ENCODE measurements at places on chromosomes 3 and 15.
A peak's percentile ranks its signal among the peaks of the same experiment; 100 is the strongest.

DNA sequence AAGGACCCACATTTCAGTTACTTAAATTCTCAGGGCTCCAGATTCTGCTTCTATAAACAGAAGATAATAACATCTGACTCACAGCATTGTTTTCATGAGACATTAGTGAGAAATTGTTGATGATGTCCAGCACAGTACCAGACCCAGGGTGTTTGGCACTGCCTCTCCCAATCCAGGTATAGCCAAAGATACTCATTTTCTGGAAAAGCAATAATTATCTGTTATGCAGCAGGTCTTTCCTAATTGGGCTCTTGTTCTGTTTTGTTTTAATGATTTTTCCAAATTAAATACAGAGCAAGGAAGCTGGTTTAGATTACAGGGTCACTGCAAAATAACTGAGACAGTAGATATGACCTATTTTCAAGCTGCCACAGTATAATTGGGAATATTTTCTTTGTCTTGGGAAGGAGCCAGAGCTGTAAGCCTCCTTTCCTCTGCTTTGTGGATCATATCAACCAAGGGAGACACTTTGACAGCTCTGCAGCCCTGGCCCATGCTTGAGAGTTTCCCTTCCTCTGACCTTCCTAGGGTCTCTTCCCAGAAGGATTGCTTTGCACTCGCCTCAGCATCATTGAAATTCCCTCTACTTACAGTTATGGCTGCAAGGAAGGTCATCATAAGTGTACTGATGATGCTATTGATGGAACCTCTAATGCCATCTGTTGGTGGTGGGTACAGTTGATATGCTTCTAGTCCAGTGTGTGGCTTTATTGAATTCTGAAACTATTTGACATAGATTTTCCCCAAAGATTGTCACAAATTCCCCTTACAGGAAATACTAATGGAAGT is 522.4 kb upstream of the ADAMTS9 start:
- no peak for DNase-seq

- no peak for DNase-seq
Measured at GRCh38 chr15:98121957-98122356, 161.5 kb downstream of the ARRDC4 start.

DNA sequence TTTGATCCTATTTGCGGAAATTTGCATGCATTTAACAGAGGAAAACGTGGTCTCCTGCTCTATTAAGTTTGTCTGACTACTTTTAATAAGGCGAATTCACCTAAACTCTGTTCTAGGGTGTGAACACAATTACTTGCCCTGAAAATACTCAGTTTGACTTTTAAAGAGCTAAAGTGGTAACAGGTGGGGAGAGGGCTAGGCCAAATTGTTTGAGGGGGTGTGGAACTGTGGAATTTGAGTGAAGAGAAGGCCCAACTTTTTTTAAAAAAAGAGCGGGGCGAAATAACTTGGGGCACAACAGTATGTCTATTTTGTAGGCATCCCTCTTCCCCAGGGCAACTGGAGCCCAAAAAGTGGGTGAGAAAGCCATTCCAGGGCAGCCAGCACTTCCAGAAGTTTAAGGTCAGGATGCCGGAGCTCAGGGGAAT is 580 bp upstream of the FXR1 start:
- no peak for DNase-seq

DNA sequence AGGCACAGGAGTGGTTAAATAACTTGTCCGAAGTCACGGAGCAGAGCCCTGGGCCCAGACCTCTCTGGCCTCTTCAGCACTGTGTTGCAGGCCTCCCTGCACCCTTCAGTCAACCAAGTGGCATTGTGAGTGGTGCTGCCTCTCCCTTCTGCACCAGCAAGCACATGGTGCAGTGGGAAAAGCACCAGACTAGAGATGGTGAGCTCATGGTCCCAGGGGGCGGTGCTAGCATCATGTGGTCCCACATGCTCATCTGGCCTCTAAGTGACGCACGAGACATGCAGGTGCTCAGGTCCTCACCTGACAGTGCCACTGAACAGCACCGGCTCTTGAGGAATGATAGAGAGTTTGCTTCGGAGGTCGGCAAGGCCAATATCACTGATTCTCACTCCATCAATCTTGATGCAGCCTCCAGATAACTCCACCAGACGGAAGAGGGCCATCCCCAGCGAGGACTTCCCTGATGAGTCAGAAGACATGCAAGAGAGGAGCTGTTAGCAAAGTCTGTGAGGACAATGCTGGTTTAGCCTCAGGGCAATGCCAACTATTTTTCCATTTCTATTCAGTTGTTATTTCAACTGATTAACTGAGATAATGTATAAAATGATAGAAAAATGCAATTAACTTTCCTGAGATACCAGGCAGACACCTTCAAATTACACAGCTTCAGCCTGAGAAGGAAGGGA is 53.1 kb upstream of the PARL start:
- DNase-seq = no peak

- DNase-seq = no peak
Measured at GRCh38 chr3:108221393-108221792, 831 bp downstream of the IFT57 start.

DNA sequence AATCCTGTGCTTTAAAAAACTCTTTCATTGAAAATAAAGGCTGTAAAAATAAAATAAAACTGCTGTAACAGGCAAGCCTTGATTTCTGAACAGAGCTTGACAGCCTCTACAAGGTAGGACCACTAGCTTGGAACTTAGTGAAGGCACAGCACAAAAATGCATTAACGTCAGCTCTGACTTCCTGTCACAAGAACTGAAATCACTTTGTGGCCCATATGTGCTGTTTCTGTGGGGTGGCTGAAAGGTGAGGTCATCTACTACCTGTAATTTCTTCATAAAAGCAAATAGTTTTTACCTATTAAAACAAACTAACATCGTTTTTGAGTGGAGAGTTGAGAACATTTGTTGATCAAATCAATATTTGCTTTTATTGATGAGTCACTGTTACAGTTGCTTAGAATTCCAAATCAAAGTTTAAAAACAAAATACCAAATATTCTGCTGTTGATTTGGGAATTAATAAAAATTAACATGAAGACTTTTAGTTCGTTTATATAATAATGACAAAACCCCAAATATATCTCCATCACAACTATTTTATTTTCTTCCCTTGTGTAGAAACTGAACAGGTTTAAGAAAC is 1034.1 kb downstream of the MCTP2 start:
- peak; percentile 4 for DNase-seq

- DNase-seq = no peak
Measured at GRCh38 chr3:122355612-122356011, 27.4 kb downstream of the MIX23 start.

- no peak for DNase-seq
Measured at GRCh38 chr3:78812166-78812565, 955.6 kb downstream of the ROBO1 start.

GRCh38 chr3:284322-284721 is 87.8 kb downstream of the CHL1 start:
- DNase-seq = no peak

- DNase-seq = peak; percentile 78
Measured at GRCh38 chr3:15271785-15272381, 60.5 kb downstream of the SH3BP5 start.

DNA sequence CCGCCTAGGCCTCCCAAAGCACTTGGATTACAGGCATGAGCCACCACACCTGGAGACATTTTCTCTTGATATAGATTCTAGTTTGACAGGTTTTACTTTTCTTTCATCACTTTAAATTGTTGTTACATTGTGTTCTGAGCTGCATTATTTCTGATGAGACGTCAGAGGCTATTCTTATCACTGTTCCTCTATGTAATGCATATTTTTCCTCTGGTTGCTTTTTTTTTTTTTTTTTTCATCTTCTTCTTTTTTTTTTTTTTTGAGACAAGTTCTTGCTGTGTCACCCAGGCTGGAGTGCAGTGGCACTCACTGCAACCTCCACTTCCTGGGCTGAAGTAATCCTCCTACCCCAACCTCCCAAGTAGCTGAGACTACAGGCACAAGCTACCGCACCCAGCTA is 41.2 kb downstream of the TRA2B start:
- no peak for DNase-seq

DNA sequence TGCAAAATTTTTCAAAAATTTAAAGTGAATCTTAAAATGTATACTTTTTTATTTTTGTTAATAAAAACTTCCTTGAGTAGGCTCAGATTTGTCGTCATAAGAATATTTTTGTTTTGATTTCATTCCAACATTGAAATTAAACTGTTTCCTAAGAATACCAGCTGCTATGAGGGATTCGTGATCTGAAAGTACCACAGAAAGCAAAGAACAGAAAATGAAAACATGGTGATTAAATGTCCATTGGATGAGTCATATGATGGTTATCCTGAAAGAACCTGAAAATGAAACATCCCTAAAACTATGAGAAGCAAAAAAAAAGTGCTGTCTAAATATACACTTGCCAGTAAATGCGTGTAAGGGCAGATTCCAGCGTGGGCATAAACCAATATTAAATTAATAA is 143.8 kb downstream of the GMNC start:
- DNase-seq = no peak

- no peak for DNase-seq
Measured at GRCh38 chr15:78800189-78800588, 11.1 kb downstream of the ADAMTS7 start.

GRCh38 chr15:65790694-65791334 is 1.3 kb downstream of the DENND4A start:
- peak; percentile 19 for DNase-seq

DNA sequence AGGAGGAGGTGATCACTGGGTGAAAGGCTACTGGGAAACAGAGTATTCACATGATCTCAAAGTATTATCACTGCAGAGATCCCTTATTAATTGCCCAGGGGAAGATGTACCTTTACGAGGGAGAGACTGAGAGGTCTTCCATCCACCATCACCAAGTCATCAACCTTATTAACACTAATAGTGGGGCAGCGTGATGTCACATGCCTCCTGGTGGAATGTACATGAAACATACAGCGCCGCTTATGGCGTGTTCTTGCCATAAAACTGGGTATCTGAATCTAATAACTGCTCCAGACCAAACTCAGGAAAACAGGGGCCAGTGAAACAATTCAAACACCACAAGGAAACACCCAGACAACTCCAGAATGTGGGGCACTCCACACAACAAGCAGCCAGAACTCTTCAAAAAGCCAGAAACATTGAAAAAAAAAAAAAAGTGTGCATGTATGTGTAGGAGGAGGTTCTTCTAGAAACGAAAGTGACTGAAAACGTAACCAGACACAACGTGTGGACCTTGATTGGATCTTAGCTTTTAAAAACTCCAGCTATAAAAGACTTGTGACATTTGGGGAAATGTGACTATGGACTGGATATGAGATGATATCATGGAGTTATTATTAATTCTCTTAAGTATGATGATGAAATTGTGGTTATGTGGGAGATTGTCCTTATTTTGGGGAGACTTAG is 4.6 kb downstream of the STIMATE start:
- peak; percentile 35 for DNase-seq

GRCh38 chr3:34863485-34863884 is 775.8 kb upstream of the ARPP21 start:
- DNase-seq = no peak

- DNase-seq = no peak
Measured at GRCh38 chr15:98452238-98452637, 196.1 kb upstream of the IGF1R start.

DNA sequence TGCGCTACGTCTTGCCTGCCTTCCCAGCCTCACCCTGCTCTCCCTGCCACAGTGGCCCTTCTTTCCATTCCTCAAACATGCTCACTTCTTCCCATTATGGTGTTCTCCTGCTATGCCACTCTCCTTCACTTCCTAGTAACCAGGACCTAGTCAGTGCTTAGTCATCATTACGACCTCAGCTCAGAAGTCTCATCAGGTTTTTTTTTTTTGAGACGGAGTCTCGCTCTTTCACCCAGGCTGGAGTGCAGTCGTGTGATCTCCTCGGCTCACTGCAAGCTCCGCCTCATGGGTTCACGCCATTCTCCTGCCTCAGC is 149.5 kb downstream of the GREM1 start:
- DNase-seq = no peak

DNA sequence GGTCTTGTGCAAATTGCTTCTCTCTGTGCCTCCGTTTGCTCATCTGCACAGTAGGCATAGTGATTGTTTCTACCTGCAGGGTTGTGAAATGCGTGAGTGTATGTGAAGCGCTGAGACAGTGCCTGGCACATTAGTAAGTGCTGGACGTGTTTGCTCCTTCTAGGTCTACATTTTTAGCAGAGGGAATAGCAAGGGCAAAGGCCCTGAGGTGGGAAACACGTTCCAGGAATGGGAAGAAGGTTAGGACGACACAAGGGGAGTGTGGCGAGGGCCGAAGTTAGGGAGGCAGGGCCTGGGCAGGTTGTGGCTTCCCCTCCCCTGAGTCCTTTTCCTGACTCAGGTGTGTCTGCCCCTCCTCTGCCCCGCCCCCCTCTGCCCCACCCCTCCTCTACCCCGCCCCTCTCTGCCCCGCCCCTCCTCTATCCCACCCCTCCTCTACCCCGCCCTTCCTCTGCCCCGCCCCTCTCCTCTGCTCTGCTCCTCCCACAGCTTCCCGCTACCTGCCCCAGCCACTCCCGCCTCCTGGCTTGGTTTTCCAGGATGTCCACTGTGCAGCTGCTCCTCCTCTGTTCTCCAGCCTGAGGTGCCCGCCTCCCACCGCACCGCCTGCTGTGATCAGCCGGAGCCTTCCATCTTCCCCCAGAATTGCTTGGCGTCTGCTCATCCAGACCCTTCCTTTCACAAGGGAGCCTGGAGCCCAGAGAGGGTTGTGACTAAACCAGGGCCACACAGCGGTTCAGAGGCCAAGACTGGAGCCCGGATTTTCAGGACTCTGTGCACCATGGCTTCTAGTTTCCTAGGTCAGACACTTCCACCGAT is 31.1 kb upstream of the SMAD6 start:
- DNase-seq = no peak

GRCh38 chr15:65757256-65757655 is 34.8 kb downstream of the DENND4A start:
- DNase-seq = no peak

- DNase-seq = no peak
Measured at GRCh38 chr3:72488738-72489035, 359.6 kb downstream of the SHQ1 start.

DNA sequence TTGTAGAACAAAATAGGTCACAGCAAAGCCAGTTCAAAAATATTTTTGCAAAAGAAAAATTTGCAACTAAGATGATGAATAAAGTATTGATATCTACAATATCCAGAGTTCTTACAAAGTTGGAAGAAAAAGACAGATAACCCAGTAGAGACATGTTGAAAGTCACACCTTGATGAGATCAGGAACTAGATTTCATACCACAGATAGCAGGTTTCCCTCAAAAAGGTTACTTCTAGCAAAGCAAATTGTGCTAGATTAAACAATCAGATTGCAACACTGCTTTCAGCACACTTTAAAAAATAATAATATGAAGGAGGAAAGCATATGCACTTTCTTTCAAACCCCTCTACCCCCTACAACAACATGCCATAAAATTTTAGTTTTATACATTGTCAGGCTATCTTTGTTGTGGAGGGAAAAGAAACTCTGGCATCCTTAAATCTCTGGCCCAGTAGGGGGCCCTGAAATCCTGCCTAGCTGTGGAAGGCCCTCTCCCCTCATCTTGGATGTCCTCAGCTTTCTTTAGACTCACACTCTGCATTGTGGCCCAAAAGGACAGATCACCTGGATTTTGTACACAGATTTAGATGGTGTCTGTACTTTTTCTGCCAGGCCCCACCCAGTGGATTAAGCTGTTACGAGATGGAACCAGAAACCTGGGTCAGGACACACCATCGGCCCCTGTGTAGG is 50.9 kb downstream of the CCR3 start:
- DNase-seq = no peak

GRCh38 chr15:88152672-88153071 is 103.9 kb downstream of the NTRK3 start:
- DNase-seq = no peak

- peak; percentile 24 for DNase-seq
Measured at GRCh38 chr3:72134989-72135451, 350.1 kb upstream of the PROK2 start.

- DNase-seq = no peak
Measured at GRCh38 chr3:54062546-54062945, 59.8 kb upstream of the CACNA2D3 start.

Data from activated CD8-positive, alpha-beta T cell treated with anti-CD3 and anti-CD28 coated beads for 36 hours (primary cell).